ENCODE measurements at places on chromosomes 4 and X.
A peak's percentile ranks its signal among the peaks of the same experiment; 100 is the strongest.

- no peak for DNase-seq
Observed at GRCh38 chr4:185761352-185762235, 50.4 kb downstream of the SORBS2 start.

- DNase-seq: no peak
Observed at GRCh38 chrX:133273180-133273579, 55.0 kb upstream of the TFDP3 start.

- DNase-seq: no peak
Observed at GRCh38 chrX:103789004-103789403, 12.4 kb downstream of the PLP1 start.

- DNase-seq: no peak
Observed at GRCh38 chr4:61841714-61842113, 641.6 kb downstream of the ADGRL3 start.

DNA sequence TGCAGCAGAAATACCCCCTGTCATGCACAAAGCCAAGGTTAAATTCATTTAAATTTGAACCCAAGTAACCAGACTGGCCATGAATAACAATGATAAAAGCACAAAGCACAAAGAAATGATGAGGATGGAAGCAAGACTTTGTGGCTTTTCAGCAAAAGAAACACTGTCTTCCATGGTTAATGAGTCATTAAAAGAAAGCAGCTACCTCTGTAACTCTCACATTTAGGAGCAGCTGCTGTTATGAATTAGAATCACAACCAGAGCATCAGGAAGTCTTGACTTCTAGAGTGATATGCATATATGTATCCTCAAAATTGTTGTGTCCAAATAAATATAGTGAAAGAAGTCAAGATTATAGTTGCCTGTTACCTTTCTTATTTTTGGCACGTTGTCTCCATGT, 70.7 kb upstream of the RPS6KA6 start:
- no peak for DNase-seq

DNA sequence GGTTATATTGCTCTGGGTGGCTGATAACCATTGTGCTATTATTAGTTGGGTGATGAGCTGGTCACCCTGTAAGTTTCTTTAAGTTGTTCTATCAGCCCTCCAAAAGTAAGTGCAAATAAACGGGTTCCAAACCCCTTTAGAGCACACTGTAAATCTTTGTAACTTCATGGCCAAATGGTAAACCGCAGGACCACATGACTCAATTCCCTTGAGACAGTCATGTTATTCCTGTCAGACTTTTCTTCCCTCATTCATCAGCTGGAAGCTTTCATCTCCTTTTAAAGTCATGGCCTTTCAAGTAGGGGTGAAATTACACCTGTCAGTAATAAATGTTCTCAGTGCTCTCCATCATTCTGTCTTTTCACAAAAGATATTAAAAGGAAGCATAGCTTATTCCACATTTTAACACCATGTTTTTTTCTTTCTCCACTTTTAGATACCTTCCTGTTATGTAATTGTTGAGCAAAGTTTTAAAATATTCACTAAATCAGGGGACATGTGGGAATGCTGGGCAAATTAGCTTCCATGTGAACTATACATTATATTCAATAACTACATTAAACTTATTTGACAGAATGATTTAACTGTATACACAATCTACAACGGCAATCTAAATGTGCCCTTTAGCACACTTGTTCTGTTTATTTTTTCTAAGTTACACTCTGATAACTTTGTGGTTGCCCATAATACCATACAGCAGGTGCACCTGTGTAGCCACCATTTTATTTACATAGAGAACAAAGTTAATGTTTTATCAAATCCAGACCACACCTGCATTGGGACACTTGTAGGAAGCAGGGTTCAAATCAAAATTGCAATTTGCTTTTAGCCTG, 275.5 kb downstream of the CFAP299 start:
- DNase-seq: no peak

DNA sequence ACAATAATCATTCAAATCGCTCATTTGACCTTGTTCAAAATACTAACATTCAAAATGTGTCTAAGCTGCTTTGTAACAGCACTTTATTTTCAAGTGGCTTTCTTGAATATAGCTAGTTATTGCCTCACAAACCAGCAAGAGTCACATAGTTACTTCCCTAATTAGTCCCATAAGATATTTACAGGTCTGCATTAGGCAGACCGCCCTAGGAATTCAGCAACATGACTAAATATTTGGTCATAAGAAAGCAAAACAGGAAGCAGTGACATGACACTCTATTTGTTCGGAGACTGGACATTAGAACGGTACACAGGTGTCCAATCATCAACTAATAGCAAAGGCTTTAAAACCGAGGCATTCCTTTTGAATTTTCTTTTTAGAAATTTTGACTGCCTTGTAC, 262.0 kb downstream of the COL25A1 start:
- no peak for DNase-seq

DNA sequence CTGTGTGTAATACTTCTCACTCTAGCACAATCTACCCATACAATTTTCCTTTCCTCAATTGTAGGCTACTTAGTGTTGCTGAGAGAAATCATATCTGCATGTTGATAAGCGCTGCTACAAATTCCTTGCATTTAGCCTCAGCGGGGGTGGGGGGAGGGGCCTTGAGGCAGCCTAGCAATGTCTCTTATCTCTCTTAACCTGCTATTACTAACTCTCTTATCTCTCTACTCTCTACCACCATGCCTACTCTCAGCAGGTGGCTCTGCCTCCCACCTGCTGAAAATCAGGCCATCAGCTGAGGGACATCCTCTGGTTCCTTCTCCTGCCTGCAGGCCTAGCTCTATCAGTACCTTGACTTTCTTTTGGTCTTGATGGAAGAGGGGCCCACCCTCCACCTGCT, 98.9 kb downstream of the GPR82 start:
- no peak for DNase-seq

DNA sequence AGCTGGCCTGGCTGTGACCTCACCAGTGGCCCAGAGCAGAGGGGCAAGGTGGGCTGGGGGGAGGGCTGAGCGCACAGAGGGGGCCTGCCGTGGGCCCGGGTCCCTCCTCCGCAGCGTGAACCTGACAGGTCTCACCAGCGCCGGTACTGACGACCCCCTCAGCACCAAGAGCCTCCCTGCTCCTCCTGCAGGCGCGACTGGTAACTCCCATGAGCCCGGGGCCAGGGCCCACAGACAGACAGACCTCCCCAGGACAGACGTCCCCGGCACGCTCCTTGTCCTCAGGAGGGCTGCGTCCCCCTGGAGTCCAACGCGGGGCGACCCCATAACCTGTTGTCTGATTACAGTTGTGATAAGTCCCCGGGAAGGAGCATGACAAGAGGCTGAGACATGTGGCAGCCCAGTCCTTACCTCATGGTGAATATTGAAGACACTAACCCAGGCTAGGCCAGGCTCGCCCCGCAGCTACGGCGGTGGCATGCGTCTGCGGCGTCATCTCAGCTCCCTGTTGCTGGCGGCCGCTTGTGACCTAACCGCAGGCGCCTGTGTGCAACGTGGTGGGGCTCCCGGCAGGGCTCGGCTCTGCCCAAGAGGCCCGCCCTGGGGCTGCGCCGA, 8.5 kb downstream of the AKAP17A start:
- no peak for DNase-seq

GRCh38 chrX:8278557-8278956, 107.5 kb upstream of the VCX2 start:
- DNase-seq: no peak

DNA sequence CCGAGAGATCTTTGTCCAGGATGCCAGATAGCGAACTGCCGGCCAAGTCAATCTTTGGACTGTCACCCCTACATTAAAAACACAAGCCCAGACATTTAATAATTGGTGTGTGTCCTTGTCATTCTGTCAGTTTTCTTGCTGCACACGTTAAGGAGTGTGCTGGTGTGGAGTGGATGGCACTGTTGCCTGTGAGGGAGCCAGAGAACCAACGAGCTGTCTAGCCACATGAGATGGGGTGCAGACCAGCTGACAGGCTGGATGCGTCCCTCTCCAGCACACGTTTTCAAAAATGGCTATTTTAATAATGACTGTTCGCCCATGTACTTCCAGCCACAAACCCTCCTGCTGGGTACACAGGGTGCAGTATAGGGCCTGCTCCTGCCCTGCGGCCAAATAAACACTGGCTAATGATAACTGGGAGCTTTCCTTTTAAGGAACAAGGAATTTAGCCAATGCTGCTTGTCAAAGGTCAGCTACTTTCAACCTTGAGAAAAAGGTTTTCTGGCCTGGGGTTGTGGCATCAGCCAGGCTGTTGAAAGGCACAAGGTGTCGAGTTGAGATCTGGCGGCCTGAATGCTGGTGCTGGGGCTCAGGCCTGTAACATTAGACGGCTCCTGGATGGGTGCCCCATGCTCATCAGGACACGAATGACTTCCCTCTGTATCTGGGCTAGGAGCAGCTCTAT, 54.0 kb upstream of the MAP3K15 start:
- no peak for DNase-seq

- no peak for DNase-seq
Observed at GRCh38 chrX:68428431-68428830, 4.9 kb downstream of the OPHN1 start.

DNA sequence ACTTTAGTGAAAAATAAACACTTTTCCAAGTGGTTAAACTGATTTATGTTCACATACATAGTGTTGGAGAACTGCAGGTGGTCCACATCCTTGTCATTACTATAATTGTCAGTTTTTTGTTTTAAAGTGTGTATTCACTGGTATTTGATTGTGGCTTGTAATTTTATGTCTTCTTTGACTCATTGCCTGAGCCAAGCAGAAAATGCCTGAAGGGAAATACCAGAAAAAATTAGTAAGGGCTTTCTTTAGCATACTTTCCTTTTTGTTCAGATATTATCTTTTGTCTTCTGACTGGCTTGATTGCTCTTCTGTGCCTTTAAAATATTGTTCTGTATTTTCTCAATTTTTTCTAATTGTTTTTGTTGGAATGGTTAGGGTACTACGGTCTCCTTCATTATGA, 981.3 kb downstream of the C4orf33 start:
- no peak for DNase-seq

- DNase-seq: no peak
Observed at GRCh38 chrX:65601126-65601525, 66.3 kb upstream of the MSN start.

GRCh38 chr4:74451214-74451661, 6.3 kb downstream of the AREG start:
- no peak for DNase-seq

DNA sequence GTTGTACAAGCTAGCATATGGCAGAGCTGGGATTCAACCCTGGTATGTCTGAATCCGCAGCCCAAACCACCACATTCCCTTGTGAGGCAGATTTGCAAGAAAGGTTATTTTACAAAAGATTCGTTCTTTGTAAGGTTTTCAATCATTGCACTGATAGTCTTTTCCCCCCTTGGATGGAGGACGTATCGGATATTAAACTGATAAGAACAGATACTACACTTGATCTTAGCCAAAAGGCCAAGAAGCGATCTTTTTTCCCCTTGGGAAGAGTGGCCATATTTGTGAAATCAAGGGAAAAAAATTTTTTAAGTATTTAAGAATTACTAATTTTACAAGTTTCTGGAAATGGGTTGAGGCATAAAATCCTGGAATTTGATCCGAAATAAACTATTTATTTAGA, 34.4 kb upstream of the MSMO1 start:
- no peak for DNase-seq

GRCh38 chr4:148447681-148448080, 5.5 kb upstream of the NR3C2 start:
- DNase-seq: no peak

DNA sequence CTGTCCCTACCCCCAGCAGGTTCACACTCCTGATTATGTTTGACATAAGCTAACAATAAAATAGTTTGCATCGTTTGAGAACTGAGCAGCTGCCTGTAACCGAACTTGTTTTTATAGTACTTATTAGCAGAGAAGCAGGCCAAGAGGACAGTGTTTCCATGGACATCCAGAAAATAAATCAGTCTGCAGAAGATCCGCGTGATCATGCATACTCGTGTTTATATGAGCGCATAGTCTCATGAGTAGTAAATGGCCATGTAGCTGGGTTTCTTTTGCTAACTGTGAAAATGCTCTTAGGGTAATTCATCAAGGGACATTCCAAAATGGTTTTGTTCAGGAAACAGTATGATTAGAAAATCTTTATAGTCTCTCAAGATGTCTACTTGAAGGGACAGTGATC, 289.2 kb downstream of the DCTD start:
- no peak for DNase-seq

- no peak for DNase-seq
Observed at GRCh38 chrX:13661735-13662288, 8.9 kb downstream of the TCEANC start.

DNA sequence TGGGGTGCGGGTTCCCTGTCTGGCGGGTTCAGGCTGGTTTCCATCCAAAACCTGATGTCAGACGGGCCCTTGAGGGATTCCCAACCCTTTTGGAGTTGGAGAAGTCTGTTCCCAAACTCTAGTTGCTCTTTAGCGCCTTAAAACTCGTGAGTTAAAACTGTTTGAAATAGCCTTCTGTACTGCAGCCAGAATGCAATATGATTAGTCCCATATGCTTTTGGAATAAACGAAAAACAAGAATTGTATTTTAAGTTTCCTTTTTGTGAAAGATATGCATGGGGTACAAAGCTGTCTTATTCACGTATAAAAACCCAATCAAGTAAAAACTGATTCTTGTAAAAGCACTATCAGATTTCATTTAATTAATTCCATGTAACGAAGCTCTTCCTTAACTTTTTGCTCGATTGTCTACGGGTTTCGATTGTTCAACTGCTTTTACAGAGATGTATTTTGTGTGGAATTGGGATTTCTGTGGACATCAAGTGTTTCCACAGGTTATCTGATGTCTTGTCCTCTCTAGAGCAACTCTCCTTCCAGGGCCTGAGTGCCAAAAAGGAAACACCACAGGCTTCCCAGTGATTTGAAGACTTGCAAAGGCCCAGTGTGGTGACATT, 49.5 kb downstream of the CLDN34 start:
- no peak for DNase-seq

GRCh38 chr4:76208005-76208765, 5.4 kb downstream of the SCARB2 start:
- DNase-seq: peak; percentile 61

DNA sequence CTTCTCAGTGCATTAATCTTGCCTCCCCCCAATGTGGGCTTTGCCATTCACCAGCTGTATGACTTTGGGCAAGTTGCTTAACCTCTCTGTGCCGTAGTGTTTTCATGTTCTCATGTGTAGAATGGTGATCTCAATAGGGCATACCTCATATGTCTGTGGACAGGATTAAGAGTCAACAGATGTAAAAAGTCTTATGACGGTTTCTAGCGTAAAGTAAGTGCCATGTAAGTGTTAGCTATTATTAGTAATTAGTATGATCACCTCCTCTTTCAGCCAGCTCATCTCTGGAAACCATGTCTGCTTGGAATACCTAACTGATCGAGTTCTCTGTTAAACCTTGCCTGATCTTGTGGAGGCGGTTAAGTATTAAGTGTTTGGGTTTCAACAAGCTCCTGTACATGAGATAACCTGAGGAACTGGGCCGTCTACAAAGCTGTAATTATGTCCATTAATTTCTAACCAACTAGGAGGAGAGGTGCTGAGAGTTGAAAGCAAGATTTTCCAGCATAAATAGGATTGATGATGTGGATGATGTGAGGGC, 66.3 kb downstream of the TSC22D3 start:
- no peak for DNase-seq

DNA sequence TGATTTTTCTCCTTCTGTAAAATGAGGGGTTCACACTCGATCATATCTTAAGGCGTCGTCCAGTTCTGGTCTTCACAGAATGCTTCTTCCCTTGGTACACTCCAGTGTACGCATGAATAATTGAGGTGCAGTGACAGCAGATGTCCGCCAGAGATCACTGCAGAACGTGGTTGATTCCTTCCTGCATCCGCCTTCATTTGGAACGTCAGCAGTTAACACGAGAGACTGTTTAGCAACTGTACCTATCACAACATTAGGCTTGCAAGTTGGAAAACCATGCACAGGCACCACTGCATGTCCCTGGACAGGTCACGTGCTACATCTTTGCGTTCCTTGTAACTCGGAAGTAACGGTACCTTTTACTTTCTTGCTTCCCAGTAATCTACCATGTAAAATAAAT, 66.0 kb upstream of the GEMIN8 start:
- peak; percentile 49 for DNase-seq

Data from right forelimb (tissue), 1 donor.